ENCODE measurements at places on chromosomes 5 and 9. TPM values are rescaled to one million over a fixed set of nuclear protein-coding genes. Genes with fewer than 3 reads are reported as not detected.

Gene PPP2CA
- total RNA-seq = 137 TPM

Gene ANKDD1B
- total RNA-seq = 1.5 TPM

Gene GPR151
- total RNA-seq = not detected

Gene FOXD4L4
- total RNA-seq = 0.38 TPM

Gene SLC6A3
- total RNA-seq = 0.04 TPM

Gene JAK2
- 6.6 TPM for total RNA-seq

Gene PAIP1
- total RNA-seq = 109 TPM

Gene TEX53
- not detected for total RNA-seq

Gene PDE6A
- total RNA-seq = 0.18 TPM

Gene CTSL
- total RNA-seq = 85.9 TPM

Gene CLTB
- total RNA-seq = 46.8 TPM

Gene IL4
- not detected for total RNA-seq

Gene PCDHGB5
- 3.9 TPM for total RNA-seq

Gene PCDHA12
- total RNA-seq = 22.8 TPM

Gene SPINK4
- total RNA-seq = not detected

Gene KIAA1958
- total RNA-seq = 26.9 TPM

Gene CFAP77
- not detected for total RNA-seq

Gene SARDH
- total RNA-seq = 13.9 TPM

Gene TAF11L10
- not detected for total RNA-seq

Gene ADCY2
- total RNA-seq = 0.84 TPM

Gene LRRC19
- total RNA-seq = not detected

Gene FCHSD1
- 51.5 TPM for total RNA-seq

Gene CDH18
- total RNA-seq = 3.7 TPM

Gene BSPRY
- 3.4 TPM for total RNA-seq

Gene PCDHB12
- 6.1 TPM for total RNA-seq

Gene ESM1
- 0.23 TPM for total RNA-seq

Gene IFNK
- total RNA-seq = not detected

Gene PDGFRB
- 100 TPM for total RNA-seq

Gene RGMB
- total RNA-seq = 11.8 TPM

Gene COL23A1
- total RNA-seq = 13.6 TPM

Gene NUTM2F
- 0.31 TPM for total RNA-seq

Gene IRX1
- 71.5 TPM for total RNA-seq

Gene FBXL7
- 68.8 TPM for total RNA-seq

Gene OLFML2A
- 37.4 TPM for total RNA-seq

Gene FABP6
- total RNA-seq = not detected

Gene DRD1
- total RNA-seq = 0.40 TPM

Gene IFNA13
- 0.66 TPM for total RNA-seq

Gene PCDHGC4
- total RNA-seq = 5.2 TPM

Gene TIMD4
- total RNA-seq = not detected

Gene PHYHD1
- total RNA-seq = 22.2 TPM

Gene PCAT7
- 18.5 TPM for total RNA-seq

Gene CSNK1G3
- 60.9 TPM for total RNA-seq

Gene EQTN
- 1.4 TPM for total RNA-seq

Gene GCNT4
- 1.8 TPM for total RNA-seq

Measured in mesothelial cell of epicardium (in vitro differentiated cells).